ENCODE measurements at places on chromosomes 2 and 18.

DNA sequence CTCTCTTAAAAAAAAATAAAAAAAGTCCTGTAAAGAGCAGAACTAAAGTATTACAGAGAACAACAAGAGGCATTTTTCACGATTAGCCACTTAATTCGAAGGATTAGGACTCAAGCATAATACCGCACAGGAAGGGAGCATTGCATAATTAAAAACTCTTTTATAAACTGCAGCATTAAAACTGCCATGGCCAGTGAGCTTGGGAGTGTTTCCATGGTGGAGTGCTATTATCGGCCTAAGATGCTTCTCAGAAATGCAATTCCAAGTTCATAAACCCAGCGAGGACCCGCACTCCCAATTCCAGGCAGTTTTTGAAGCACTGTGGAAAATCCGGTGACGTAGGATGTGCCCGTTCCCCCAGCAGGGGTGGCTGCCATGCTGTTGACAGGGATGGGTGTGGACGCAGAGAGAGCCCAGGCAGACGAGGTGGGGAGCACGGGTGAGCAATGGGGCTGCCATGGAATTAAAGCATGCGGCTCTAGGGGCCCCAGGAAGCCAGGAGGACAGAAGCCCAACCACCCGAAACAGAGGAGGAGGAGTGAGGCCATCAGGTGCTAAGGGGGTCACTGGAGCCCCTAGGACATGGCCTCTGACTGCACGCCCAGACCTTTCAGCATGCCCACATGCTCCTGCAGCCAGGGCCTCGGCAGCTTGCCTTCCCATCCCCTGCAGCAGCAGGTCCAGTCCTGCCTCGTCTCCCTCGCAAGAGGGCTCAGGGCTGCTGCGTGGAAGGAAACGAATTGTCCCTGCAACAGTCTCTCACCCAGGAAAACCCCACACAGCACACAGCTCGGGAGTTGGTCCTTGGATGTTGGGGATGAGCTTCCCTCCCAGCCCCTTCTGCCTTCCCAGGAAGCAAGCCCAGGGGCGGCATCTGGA lies 233.4 kb downstream of the NDUFA10 start:
- DNase-seq, result no peak

GRCh38 chr2:241114836-241115235 lies 12.7 kb upstream of the MTERF4 start:
- no peak for DNase-seq

- no peak for DNase-seq
Measured at GRCh38 chr2:100625717-100626116, 62.9 kb downstream of the PDCL3 start.

- no peak for DNase-seq
Measured at GRCh38 chr2:169005080-169005598, 26.0 kb downstream of the ABCB11 start.

GRCh38 chr2:169641464-169641863 lies 52.7 kb downstream of the CFAP210 start:
- no peak for DNase-seq

GRCh38 chr2:95307036-95307435 lies 9.9 kb downstream of the KCNIP3 start:
- DNase-seq, result no peak

DNA sequence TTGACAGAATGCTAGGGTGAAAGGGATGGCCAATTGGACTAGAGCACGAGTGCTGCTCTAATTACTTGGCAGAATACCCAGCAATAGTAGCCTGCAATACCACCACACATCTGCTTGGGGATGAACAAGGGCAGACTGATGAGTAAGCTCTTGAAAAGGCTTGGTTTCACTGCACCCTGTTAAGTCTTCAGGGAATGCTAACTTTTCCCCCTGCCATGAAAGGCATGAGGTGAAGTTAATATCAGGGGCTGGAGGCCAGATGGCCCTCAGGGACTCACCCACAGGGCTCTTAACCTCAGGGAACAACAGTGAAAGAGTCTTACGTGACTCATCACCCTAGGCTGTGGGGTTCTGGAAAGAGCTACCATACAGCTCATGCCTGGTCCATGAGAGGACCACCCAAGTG lies 51.7 kb upstream of the MYL1 start:
- no peak for DNase-seq

GRCh38 chr18:21660078-21660477 lies 44.5 kb downstream of the ABHD3 start:
- no peak for DNase-seq

- no peak for DNase-seq
Measured at GRCh38 chr2:136645236-136645828, 120.0 kb upstream of the THSD7B start.

DNA sequence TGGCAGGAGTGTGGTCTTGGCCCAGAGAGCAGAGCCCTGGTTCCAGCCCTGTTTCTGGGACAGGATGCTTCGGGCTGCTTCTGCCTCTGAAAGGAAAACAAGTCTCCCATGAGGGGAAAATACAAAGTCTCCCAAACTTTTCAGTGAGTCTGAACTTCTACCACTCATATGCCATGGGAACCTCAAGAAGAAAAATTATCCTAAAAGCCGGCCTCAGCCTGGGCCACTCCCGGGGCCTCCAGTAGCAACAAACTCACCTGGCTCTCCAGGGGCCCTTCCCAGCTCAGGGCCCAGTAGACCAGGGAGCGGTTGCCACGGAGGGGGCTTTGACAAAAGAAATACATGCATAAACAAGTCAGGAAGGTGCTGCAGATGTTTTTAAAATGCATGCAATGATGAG lies 289.2 kb upstream of the HDAC4 start:
- DNase-seq, result no peak

- no peak for DNase-seq
Measured at GRCh38 chr2:198905881-198906612, 551.7 kb downstream of the SATB2 start.

GRCh38 chr2:171999161-171999560 lies 592 bp upstream of the METAP1D start:
- DNase-seq, result no peak

DNA sequence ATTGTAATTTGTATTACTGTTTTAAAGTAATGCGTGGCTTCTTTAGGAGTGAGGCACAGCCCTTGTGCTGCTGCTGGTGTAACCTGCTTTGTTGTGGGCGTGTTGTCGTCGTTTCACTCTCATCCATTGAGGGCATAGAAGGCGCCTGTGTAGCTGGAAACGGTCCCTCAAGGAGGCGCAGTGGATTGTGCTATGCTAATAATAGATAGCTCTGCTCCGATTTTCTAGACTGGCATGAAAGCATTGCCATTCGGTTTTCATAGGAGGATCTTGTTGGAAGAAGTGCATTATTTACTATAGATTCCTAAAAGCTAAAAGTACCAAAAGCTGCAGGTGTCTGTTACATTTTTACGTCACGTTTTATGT lies 17.9 kb downstream of the RAB12 start:
- DNase-seq, result no peak

DNA sequence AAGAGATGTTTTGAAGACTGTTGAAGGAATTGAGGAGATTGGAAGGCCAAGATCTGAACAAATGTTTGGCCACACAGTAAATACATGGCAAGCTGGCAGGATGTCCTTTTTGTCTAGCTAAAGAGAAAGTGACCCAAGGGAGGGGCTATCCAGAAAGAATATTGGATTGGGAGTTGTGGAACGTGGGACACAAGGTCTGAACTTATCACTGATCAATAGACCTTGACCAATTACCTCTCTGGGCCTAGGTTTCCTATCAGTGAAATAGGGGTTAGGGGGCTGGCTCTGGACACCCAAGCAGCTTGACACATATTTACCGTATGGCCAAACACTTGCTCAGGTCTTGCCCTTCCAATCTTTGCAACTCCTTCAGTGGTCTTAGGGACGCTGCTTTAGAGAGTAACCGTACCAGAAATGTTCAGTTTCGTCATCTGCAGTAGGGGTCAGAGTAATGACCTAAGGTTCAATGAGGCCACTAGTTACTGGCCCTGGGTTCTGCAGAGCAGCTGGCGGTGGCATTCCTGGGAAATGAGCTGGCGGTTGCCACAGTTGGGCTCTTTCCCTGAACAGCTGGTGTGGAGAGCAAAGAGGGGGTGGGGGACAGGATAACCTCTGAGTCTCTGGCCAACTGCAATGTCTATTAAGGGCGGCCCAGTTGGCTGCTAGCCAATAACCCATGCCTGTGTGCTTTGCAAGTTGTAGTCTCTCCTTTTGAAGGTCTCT lies 70.1 kb upstream of the STPG4 start:
- no peak for DNase-seq

DNA sequence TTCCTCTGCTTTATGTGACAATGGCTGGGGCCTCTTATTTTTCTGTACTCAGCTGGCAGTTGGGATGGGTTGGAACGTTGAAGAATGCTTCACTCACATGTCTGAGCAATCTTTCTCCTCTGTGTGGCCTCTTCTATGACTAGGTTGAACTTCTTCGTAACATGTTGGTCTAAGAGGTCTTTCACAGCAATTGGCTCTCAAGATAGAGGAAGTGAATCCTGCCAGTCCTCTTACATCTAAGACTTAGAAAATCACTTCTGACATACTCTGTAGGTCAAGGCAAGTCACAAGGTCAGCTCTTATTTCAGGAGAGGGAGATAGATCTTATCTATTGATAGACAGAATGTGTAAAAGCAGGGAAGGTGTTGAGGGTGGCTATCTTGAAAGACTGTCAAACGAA lies 174.1 kb downstream of the NYAP2 start:
- DNase-seq, result no peak

GRCh38 chr18:23612434-23613090 lies 26.3 kb upstream of the NPC1 start:
- DNase-seq, result no peak

- no peak for DNase-seq
Measured at GRCh38 chr2:160876029-160876428, 284.2 kb upstream of the TANK start.

Measured in stimulated activated CD8-positive, alpha-beta memory T cell treated with anti-CD3 and anti-CD28 coated beads, Interleukin-7, amount 100 ng/mL, for 1 hour (primary cell).